CD4-positive, alpha-beta T cell treated with Interleukin-21 for 1 hour (primary cell): ENCODE measurements at places on chromosomes 1 and 21.
A peak's percentile ranks its signal among the peaks of the same experiment; 100 is the strongest.

DNA sequence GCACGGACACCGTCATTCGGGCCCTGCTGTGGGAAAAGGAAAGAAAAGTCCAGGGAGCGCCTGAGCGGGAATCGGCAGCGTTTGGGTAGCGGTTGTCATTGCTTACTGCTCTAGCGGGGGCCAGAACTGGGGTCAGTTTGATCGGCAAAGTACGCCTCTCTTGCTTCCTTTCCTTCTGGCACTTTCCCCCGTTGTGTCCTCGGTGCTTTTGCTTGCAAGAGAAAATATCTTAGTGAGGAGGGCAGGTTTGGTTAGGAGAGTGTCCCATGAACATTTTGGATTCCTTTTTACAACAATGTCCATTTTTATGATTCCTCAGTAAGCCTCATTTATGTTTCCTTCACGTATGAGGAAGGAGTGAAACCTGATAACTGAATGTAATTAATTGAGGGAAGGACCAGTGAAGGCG lies 670 bp downstream of the ST3GAL3 start:
- no peak for DNase-seq

- DNase-seq: no peak
Observed at GRCh38 chr1:150259217-150259616, 1.6 kb downstream of the CA14 start.

DNA sequence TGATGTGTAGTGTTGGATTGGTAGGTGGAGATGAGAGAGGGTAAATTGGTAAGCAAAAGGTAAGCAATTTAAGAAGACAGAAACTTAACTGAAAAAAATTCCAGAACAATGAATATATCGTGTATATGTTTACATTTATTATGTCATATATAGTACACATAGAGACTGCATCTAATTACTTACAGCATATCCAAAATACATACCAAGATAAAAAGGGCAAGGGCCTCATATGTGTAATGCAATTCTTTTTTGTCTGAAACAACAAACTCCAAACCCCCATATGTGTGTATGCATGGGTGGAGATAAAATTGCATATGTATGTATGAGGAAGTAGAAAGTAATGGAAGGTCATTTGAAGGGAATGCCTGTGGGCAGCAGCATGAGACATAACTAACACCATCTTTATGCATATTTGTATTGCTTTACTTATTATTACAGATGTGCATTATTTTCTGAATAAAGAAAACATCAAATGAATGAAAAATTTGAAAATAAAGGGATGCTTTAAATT lies 4.3 kb downstream of the KRTAP20-3 start:
- DNase-seq: no peak

- no peak for DNase-seq
Observed at GRCh38 chr1:88216441-88216840, 467.6 kb upstream of the PKN2 start.

GRCh38 chr1:179575497-179576314 lies at the start of gene NPHS2:
Gene NPHS2, minus strand, starts transcription at chr1:179575948. Its CDS starts 84 bp downstream, at chr1:179575864.
- DNase-seq: no peak

GRCh38 chr1:47575855-47576757 lies 138.3 kb downstream of the FOXD2 start:
- DNase-seq: no peak

GRCh38 chr1:197967066-197967465 lies 49.9 kb downstream of the LHX9 start:
- DNase-seq: no peak

GRCh38 chr1:114648503-114648902 lies 21.3 kb downstream of the DENND2C start:
- DNase-seq: no peak

DNA sequence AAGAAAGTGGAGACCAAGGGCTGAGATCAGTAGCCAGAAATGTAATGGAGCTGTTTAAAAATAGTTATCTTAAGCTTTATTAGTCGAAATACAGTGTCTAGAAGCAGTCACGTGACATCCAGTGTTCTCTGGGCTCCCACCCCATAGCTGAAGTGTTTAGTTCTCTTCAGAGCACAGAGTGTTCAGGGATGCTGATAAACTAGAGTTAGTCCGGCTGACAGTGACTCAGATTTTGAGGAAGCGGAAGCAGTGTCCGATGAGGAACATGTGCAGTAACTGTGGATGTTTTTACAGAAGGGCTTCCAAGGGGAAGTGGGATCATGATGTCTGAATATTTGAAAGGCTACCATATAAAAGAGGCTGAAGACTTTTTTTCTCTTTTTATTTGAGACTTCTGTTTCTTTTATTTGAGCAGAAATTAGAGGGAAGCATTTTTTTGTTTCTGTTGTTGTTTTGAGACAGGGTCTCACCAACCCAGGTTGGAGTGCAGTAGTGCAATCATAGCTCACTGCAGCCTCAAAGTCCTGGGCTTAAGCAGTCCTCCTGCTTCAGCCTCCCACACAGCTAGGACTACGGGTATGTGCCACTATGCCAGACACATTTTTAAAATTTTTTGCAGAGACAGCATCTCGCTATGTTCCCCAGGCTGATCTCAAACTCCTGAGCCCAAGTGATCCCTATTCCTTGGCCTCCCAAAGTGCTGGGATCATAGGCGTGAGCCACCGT lies 124.2 kb downstream of the GALNT2 start:
- peak; percentile 17 for DNase-seq

GRCh38 chr1:86062453-86062852 lies 94.1 kb downstream of the COL24A1 start:
- no peak for DNase-seq

GRCh38 chr1:56199061-56199460 lies 380.3 kb downstream of the PLPP3 start:
- DNase-seq: no peak

DNA sequence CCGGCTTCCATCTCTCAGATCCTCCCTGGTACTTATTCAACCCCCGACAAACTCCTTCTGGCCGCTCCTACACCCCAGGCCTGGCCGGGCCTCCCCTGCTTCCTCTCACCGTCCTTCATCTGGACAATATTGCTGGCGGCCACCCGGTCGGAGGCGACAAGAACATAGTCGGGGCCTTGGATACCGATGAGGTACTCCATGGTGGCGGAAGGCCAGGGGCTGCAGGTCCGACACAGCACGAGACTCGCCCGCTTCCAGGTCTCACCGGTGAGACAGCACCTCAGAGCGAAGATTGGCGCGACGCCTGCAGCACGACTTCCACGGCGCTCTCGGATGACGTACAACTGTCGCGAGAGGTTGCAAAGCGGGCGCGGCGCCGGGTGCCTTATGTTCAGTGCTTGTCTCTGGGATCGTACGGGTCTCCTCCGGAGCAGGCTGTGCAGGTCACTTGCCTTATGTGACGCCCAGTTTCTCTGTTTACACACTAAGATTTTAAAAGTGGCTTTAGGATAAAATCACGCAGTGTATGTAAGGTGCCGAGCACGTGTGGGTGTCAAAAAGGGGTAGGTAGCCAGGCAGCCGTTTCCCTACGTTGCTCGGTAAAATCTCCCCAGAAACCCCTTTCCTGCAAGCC lies at the start of gene PSMB2:
Gene PSMB2, minus strand, starts transcription at position 294 of the 634 bp plus-strand sequence. Its CDS starts 94 bp downstream, at position 200.
- DNase-seq: peak; percentile 96

- no peak for DNase-seq
Observed at GRCh38 chr1:57424231-57425027, 569 bp upstream of the DAB1 start.
